Placental pericyte (primary cell): ENCODE measurements at places on chromosomes 6 and 20. TPM values are rescaled to one million over a fixed set of nuclear protein-coding genes. Genes with fewer than 3 reads are reported as not detected.

The CAP2 gene
- 23.6 and 35.4 TPM in 2 replicates for total RNA-seq

The KIF6 gene
- total RNA-seq = under 0.01 TPM in 1 of 2 replicates, not detected in the other

The HFE gene
- 7.7 and 16.9 TPM in 2 replicates for total RNA-seq

The TNFRSF6B gene
- 3.9 and 35.9 TPM in 2 replicates for total RNA-seq

The BANF2 gene
- not detected in 2 replicates for total RNA-seq

The NHSL1 gene
- 15.5 and 28.9 TPM in 2 replicates for total RNA-seq

The TBX18 gene
- 8.8 and 16.8 TPM in 2 replicates for total RNA-seq

The SLC17A3 gene
- total RNA-seq = not detected in 2 replicates

The FRK gene
- 0.29 and 0.44 TPM in 2 replicates for total RNA-seq

The POU3F2 gene
- total RNA-seq = not detected in 2 replicates

The DACT2 gene
- total RNA-seq = 0.29 and 0.88 TPM in 2 replicates

The SLC16A10 gene
- total RNA-seq = 0.22 and 0.43 TPM in 2 replicates

The TOMM34 gene
- total RNA-seq = 13.8 and 40.5 TPM in 2 replicates

The MUC22 gene
- not detected in 2 replicates for total RNA-seq

The LY6G6F gene
- not detected in 2 replicates for total RNA-seq

The CASS4 gene
- total RNA-seq = under 0.01 and 8.9 TPM in 2 replicates

The SLCO4A1 gene
- total RNA-seq = 0.44 and 6.6 TPM in 2 replicates

The E2F1 gene
- 0.66 and 19.8 TPM in 2 replicates for total RNA-seq

The GPR31 gene
- not detected in 2 replicates for total RNA-seq

The CAGE1 gene
- 0.14 and 0.22 TPM in 2 replicates for total RNA-seq

The MSH5 gene
- 7.0 and 26.8 TPM in 2 replicates for total RNA-seq

The FOXS1 gene
- total RNA-seq = 0.22 and 2.0 TPM in 2 replicates

The GPR6 gene
- total RNA-seq = not detected in 2 replicates

The SUMO4 gene
- total RNA-seq = 1.5 and 2.3 TPM in 2 replicates

The DEFB126 gene
- total RNA-seq = not detected in 2 replicates

The NKX2-4 gene
- total RNA-seq = not detected in 2 replicates

The SAMD3 gene
- 9.6 and 21.0 TPM in 2 replicates for total RNA-seq

The GUCA1A gene
- not detected in 2 replicates for total RNA-seq

The SCGN gene
- not detected in 2 replicates for total RNA-seq

The MRPS18A gene
- 44.2 and 54.3 TPM in 2 replicates for total RNA-seq

The DDO gene
- 0.66 and 2.0 TPM in 2 replicates for total RNA-seq

The ELOVL4 gene
- 0.66 and 3.3 TPM in 2 replicates for total RNA-seq

The TMEM151B gene
- not detected in 2 replicates for total RNA-seq

The SLC22A16 gene
- not detected in 2 replicates for total RNA-seq

The WFDC10B gene
- not detected in 2 replicates for total RNA-seq

The MLIP gene
- 0.44 TPM in 1 of 2 replicates, not detected in the other for total RNA-seq
